C1 segment of cervical spinal cord (tissue), 14 donors: ENCODE measurements at places on chromosomes 3 and 15.

GRCh38 chr3:128354788-128355542 is 111.7 kb downstream of the DNAJB8 start:
- DNase-seq: no peak

- no peak for DNase-seq
Observed at GRCh38 chr3:163543662-163544061, 1534.6 kb downstream of the SI start.

- no peak for DNase-seq
Observed at GRCh38 chr3:37741644-37742043, 120.0 kb upstream of the CTDSPL start.

DNA sequence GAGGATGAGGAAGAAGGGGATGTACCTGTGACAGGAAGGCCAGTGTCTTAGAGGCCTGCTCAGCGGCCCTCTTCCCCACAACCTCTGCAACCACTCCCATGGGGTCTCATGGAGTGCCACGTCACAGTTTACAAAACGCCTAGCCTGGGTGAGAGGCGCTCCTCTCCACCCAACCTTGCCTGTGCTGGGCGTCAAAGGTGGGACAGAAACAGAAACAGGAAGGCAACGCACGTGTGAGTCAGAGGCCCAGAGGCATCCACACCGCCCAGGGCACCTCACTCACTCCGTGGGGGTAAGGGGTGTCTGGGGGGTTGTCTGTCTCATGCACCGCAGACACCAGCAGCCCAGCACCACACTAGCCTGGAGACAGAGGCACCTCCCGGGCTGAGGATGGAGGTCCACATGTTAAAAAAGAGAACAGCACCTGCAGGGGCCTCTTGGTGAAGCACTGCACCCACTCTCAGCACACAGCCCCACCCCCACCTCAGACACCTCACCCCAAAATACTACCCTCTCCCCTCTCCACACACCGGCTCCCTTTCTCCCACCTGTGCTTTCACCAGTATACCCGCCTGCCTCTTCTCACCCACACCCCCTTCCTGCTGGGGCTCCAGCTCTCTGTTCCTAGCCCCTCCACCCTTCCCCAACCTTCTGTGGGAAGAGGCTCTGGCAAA is 4.7 kb upstream of the CALML4 start:
- DNase-seq: no peak

DNA sequence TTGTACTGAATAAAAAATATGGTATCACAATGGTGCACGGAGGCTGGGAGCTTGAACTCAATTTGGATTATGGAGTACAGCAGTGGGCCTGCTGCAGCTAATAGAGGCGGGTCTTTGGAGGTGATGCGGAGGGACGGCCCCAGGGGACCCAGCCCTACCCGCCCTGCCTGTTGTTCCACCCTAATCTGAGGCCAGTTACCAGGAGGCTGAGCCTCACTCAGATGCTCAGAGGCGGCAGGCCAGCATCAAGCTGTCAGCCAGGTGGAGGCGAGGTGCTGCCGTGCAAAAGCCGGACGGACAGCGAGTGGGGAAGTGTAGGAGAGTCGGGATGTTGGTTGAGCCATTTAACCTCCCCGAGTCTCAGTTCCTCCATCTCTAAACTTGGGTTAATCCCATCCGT is 218.5 kb upstream of the RGMA start:
- no peak for DNase-seq

DNA sequence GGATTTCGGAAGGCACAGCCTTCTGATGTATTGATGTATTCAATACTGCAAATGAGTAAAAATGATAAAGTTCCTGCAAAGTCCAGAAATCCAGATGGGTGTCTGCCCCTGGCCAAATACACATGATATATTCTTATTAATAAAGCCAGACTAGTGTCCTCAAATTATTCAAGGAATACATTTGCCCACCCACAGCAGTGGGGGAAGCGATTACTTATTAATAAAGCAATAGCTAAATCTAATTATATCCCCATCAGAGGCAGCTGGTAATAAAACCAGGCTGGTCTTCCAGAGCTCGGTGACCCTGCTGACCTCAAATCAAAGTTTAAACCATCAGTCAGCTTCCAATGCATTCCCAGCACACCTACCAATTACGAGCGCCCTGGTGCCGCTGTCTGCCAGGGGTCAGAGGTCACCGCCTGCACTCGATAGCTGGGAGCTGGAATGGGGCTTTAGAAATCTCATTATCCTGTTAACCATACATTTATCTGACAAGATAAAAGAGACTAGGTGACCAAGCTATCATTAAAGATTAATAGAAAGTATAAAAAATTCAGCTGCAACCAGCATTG is 330.3 kb downstream of the UACA start:
- no peak for DNase-seq

GRCh38 chr15:73872346-73872745 is 1.0 kb upstream of the TBC1D21 start:
- DNase-seq: no peak

- no peak for DNase-seq
Observed at GRCh38 chr3:52516509-52517195, 17.0 kb downstream of the NT5DC2 start.

DNA sequence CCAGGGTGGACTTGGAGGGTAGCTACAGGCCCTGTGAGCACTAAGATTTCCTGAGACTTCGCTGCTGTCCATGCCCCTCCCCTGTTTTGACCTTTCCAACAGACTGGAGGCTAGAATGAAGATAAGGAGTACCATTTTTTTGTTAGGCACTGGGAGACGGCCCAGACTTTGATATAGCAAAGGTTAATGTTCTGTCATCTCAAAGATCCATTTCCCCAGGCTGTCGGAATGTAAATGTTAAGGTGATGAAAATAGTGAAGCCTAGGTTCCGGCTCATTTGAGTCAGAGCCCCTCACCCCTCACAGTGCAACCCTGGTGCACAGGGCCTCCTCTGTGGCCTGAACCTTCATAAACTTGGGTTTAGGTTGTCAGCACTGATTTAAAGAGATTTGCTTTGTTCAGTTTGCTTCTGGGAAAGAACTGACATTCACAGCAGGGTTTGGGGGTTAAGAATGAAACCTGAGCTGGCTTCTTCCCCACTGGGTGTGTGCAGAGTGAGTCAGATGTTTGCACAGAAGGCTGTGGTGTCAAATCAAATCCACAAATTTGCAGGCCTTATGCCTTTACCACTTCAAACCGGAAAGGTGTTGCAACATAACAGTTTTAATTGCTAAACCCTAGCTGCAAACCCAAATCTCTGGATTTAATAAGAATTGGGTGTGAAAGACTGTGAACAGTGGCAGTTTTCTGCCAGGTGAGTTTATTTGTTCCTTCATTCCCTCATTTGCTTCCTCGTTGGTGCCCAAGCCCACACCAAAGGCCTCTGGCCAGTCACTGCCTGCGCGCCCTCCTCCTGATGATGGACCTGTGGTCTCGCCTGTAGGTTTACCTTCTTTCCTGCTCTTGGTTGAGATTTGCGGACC is 20.6 kb upstream of the KCTD6 start:
- no peak for DNase-seq

DNA sequence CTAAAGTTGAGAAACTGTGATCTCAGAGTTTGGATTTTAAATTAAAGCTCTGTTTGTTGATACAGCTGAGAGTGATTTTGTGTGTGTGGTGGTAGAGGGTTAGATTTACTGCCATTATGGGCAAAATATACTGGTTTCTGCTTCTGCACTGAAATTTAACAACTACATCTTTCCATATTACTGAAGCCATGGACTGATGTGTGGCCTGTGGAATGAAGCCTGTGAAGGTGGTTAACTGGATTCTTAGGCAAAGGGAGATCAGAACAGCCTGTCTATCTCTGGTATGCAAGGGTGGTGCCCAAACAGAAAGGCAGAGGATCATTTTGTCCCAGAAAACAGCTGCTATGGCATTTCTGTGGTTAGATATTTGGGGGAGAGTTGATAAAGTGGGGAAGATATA is 297.3 kb upstream of the THBS1 start:
- DNase-seq: no peak

- no peak for DNase-seq
Observed at GRCh38 chr3:172100482-172100881, 61.1 kb downstream of the FNDC3B start.

- no peak for DNase-seq
Observed at GRCh38 chr3:129313665-129314385, 35.2 kb downstream of the HMCES start.

DNA sequence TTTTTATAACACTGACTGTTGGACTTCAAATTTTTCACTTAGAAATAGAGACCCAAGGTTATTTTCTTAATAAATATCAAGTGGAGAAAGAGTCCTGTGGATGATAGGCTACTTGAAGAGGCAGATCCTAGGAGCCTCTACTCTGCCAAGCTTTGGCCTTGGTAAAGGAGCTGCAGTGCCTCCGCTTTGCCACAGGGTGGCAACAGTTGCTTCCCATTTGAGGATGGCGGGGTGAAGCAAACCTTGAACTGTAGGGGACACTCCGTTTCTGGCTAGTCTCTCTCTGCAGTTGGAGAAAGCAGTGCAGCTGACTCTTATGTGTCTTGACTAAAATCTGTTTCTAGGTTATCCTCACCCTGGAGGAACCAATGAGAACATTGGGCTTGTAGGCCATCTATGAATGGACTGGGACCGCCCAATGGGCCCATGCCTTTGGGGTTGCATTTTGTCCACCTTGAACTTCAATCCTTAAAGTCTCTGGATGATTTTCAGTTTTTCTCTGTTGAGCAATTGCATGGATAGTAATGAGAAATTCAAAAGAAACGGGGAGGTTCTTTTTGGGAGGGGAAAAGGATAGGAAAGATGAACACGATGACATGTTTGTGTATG is 9.8 kb downstream of the SCG5 start:
- no peak for DNase-seq
